ENCODE measurements at places on chromosomes 4 and X.

DNA sequence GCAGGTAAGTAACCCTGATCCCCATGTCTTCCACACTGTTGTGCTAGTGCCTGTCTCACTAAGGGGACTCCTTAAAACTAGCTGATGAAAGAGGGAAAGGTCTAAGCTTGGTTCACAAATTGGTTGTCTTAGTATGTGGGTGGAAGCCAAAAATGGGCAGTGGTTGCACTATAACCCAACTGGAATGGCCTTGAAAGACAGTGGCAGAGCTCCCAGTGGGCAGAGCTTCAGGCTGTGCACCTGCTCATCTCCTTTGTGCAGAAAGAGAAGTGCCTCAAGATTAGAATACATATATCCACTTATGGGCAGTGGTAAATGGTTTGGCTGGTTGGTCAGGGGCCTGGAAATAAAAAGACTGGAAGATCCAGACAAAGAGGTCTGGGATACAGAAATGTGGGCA, 7.2 kb downstream of the SYN1 start:
- no peak for DNase-seq

DNA sequence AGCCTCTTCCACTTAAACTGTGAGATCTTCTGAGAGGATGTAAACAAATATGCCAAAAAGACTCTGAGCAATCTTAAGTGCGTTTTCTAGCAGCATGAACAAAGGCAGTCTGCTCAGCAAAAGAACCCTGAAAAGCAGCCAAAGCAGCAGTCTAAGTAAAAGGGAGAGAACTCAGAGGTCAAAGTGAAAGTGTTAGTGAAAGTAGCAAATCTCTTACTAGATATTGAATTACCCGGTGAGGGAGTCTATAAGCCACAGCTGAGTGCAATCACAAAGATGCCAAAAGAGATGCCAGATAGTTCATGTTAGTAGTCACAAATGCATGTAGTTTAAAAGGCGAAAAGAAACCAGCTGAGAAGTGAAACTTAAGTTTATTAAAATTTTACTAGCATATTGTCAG, 7.9 kb upstream of the GNRHR start:
- no peak for DNase-seq

DNA sequence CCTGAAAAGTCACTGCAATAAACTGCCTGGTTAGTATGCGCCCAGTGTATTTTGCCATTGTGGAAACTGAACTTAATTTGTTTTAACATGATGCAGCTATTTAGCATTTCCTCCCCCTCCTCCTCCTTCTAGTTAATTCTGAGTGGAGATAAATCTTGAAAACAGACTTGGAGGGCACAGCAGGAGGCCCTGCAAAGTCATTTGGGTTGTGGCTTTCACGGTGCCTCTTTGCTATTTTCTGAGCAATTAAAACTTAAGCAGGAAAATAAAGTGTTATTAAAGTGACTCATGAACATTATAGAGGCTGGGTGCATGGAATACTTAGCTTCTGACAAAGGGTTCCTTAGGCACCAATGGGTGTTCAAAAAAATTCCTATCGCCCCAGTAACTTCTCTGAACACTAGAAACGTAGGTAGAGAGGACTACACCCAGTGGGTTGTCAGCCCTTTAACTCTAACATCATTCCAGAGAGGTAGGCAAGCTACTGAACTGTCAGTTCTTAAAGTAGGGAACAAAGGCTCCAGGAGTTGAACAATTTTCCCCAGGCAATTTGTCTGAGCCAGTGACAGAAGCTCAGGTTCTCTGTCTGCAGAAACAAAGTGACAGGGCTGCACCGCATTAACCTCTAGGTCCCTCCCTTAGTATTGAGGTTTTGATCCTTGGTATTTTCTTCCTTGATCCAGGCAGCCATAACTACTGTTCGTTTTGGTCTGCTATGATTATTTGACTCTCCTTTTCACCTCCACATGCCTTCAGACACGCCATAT, 158.3 kb upstream of the KIT start:
- no peak for DNase-seq

- no peak for DNase-seq
Observed at GRCh38 chrX:44828008-44828605, 15.7 kb upstream of the DUSP21 start.

DNA sequence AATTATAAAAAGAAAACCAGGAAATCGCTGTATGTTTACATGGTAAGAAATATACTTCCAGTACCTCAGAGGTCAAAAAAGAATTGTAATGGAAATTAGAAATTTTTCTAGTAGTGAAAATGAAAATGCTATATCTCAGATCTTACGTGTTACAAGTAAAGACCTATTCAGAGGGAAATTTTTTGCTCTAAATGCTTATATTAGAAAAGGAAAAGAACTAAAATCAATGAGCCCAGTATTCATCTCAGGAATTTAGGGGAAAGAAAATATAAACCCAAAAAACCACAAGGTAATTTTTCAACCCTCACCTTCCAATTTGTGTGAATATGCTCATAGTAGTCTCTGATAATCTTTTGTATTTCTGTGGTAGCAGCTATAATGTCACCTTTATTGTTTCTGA, 145.6 kb downstream of the RAP1GDS1 start:
- DNase-seq, result no peak

- DNase-seq, result no peak
Observed at GRCh38 chr4:35975617-35976355, 268.5 kb downstream of the ARAP2 start.

GRCh38 chr4:183806341-183806740, 98.8 kb upstream of the STOX2 start:
- no peak for DNase-seq

DNA sequence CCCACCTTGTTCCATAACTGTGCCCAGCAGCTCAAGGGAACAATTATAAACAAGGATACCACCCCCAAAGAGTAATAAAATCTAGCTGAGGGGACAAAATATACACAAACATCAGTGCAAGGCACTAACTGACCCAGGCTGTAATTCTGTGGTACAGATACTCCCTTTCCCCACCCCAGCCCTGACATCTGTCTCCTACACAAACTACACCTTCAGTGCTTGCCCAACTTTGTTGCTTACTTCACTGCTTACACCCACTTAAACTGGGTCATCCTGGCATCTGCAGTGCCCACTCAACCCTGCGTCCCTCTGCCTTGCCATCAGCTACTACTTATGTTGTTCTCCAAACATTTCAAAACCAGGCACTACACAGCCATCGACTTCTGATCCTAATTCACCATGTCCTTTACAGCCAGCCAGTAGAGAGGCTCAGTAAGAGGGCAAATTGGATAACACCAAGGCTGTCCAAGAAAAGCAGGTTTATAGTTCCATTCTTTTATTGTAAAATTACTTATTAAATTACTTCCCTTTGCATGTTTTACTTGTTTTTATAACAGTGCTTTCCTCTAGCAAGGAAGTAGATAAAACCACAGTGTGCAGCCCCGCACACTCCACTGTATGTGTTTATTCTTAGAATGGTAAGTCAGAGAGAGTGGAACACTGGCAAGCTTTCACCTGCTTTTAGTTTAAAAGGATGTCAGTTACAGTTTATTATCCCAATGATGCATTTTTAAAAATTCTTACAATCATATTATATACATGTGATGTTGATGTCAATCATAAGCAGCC, 149.6 kb downstream of the INPP4B start:
- DNase-seq, result no peak

- DNase-seq, result no peak
Observed at GRCh38 chrX:97909245-97909644, 1025.5 kb downstream of the RPA4 start.

DNA sequence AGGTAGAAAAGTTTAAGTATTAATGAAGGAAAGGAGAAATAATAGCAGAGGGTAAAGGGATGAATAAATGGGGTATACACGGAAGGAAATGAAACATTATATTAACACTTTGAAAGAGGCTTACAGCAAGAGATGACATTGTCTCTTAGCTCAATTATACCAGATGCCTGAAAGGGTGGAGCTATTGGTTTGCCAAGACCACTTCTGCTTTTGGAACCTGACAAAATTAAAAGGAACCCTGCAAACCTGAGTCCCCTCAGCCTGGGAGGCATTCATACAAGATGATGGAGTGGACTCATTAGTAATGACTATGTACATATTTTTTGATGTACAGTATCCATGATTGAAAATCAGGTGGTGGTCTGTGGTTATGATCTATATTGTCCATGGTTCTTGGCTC, 45.1 kb upstream of the HPF1 start:
- DNase-seq, result no peak

GRCh38 chrX:68703846-68704245, 56.4 kb downstream of the STARD8 start:
- DNase-seq, result no peak

GRCh38 chrX:17459661-17460060, 84.7 kb downstream of the NHS start:
- DNase-seq, result no peak

GRCh38 chr4:25786497-25787065, 76.2 kb downstream of the SEL1L3 start:
- peak; percentile 53 for DNase-seq

- DNase-seq, result no peak
Observed at GRCh38 chr4:159770401-159770800, 667.5 kb downstream of the RAPGEF2 start.

GRCh38 chrX:69387567-69388487, 116.3 kb upstream of the NALF2 start:
- DNase-seq, result peak; percentile 66

GRCh38 chr4:55654131-55654530, 18.0 kb upstream of the NMU start:
- DNase-seq, result no peak

DNA sequence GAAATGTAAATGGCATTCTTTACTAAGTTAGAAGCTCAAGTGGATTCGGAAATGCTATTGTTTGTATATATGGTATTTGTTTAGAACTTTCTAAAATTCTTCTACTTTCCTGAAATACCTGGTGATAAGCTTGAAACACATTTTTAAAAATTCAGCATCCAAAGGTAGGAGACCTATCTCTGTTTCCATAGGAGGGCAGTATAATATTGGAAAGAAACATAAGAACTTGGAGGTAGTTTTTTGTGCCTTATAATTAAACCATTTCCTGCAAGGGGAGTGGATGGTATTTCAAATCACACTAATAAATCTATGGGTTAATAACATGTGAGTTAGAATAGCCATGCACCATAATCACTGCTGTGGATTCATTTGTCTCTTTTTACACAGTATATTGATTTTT, 217.4 kb upstream of the AADAT start:
- no peak for DNase-seq

- no peak for DNase-seq
Observed at GRCh38 chrX:111006116-111006515, 89.9 kb upstream of the PAK3 start.

- DNase-seq, result peak; percentile 85
Observed at GRCh38 chr4:151408630-151409469, at the start of gene FHIP1A. Gene FHIP1A (plus strand): TSS chr4:151409176. CDS start chr4:151566260, 157,084 bp downstream.

DNA sequence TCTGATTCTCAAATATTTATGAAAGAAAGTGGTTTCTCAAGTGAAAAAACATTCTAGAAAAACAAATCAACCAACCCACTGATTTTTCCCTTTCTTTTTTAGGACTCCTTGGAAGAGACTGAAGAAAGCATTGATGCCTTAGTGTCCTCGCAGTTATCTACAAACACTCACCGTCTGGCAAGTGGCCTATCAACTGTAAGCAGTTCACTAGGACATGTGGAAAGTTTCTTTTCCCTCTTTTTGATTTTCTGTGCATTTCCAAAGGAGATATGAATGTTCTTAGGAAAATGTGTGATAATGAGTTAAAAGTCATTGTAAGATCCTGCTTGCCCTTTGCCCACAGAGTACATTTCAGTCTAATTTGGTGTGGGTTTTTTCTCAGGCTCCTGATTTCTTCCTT, 95.9 kb downstream of the SYTL5 start:
- DNase-seq, result no peak

DNA sequence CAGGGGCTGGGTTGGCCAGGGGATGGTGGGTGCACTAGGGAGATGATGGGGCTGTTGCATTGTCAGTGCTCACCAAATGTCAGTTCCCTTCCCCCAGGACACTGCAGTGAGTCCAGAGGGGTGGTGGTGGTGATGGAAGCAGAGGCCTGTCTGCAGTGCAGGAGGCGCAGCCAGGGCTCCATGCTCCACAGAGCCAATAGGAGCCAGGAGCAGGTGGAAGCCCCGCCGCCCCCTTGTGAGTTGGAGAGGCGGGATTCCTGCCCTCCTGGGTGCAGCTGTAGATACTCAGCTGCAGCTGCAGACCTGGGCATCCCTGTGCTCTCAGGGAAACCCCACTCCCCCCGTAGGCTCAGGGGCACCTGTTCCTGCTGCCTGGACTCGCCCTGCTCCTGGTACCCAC, 284.7 kb downstream of the EVC2 start:
- DNase-seq, result no peak

DNA sequence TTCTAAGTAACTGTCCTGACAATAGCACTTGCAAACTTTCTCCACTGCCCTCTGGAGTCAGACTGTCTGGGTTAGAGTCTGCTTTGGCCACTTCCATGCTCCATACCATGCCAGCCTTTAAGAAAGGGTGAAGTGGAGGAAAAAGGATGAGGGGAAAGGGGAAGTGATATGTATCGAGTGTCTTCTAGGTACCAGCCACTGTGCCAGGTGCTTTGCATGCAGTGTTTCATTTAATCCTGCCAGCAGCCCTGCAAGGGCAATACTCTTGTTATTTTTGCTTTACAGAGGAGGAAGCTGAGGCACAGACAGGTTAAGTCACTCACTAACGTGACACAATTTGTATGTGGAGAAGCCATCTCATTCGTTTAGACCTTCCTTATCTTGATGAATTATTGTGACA, 55.6 kb downstream of the RTL9 start:
- no peak for DNase-seq

GRCh38 chrX:18490806-18491555, 65.6 kb downstream of the CDKL5 start:
- peak; percentile 3 for DNase-seq

- DNase-seq, result no peak
Observed at GRCh38 chr4:138815811-138816210, 199.8 kb upstream of the NOCT start.

GRCh38 chr4:184117662-184118199, 99.9 kb downstream of the ENPP6 start:
- no peak for DNase-seq

DNA sequence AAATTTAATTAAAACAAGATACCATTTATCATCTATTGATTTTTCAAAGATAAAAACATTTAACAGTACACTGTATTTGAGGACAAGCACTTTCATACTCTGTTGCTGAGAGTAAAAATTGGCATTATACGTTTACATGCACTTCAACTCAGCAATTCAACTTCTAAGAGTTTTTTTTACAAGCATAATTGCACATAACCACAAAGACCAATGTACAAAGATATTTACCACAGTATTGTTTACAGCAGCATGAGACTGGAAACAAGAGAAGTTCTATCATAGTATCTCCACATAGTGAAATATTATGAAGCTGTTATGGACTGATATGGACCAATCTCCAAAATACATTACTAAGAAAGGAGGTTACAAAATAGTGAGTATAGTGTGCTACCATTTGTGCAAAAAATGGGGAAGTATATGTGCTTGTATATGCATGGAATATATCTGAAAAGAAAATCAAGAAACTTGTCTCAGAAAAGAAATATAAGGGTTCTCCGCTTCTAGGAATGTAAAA, 10.9 kb downstream of the GAB3 start:
- no peak for DNase-seq

GRCh38 chrX:134626434-134626833, 31.8 kb downstream of the PLAC1 start:
- no peak for DNase-seq

- DNase-seq, result no peak
Observed at GRCh38 chr4:57973819-57974218, 863.6 kb upstream of the IGFBP7 start.

- DNase-seq, result no peak
Observed at GRCh38 chrX:136794080-136794479, 13.3 kb upstream of the ARHGEF6 start.

Data from left kidney (tissue), 8 donors.